ENCODE measurements at places on chromosomes 5 and 9.

- no peak for DNase-seq
Observed at GRCh38 chr5:53095217-53095616, 14.3 kb downstream of the MOCS2 start.

DNA sequence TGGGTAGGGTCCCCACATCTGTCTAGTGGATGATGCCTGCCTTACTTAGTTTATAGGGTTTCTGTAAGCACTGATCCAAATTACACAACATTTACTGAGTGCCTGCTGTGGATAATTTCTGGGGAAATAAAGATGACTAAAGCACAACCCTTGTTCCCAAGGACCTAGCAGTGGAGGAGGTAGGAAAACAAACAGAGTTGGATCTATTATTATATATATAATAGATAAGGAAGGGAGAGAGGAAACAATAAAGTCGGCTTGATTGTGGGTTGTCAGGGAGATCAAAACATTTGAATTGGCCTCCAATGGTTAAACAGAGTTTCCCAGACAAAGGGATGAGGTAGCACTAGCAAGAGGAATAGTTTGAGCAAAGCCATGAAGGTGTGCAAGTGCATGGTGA lies 14.0 kb downstream of the IL33 start:
- peak; percentile 67 for DNase-seq

DNA sequence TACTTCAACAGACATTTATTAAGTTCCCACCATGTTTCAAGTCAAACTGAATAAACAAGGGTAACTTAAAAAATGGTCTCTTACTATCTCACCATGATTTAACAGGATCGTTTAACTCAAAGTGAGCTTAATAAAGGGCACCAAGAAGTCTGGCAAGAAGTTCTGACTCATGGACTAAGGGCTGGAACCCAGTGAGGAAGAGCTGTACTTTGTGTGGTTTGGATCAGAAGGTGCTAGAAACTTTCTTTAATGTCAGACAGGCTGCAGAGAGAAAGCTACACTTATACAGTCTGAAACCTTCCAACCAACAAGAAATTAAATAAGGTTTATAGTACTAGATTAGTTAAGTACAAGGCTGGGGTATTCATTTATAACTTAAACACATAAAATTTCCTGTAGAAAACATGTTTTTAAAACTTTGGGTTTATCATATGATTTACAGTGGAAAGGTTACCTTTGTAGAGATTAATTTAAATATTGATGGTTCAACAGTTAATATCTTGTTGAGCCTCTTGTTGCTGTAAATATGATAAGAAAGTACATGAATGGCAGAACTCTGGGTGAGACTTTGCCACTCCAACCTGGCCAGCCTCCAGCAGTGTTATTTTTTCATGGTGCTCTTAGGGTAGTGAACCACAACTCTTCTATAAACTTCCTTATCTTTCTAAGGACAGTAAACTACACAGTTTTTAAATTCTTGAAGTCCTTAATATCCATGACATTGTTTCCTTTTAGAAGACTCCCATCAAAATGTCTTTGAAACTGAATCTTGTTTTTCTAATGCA lies 162.8 kb downstream of the MAN2A1 start:
- DNase-seq = peak; percentile 28

DNA sequence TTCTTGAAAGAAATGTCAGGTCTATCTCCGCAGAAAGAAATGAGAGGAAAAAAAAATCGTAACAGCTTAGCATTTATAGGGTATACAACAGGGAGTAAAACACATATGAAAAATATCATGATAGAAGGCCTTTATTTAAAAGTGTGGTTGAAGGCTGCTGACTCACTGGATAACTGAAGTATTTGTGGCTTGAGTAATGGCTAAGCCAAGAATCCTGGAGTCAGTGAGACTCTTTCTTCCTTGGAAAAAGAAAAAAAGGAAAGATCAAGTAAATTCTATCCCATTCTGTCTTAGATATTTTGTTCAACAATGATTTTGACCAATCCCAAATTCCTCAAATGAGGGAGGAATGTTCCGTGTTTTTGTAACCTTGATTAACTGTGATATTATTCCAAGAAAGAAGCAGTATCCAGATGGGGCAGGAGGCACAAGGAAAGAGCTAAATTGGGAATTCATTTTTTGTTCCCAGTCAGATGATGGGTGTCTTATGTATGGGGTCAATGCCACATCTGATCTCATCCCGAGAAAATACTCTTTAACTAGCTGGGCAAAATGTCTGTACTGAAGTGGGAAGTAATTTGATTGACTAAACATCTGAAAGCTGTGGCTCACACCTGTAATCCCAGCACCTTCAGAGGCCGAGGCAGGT lies 64.3 kb upstream of the MYO10 start:
- DNase-seq = peak; percentile 98

GRCh38 chr5:64790210-64790609 lies 21.5 kb downstream of the CWC27 start:
- DNase-seq = no peak

DNA sequence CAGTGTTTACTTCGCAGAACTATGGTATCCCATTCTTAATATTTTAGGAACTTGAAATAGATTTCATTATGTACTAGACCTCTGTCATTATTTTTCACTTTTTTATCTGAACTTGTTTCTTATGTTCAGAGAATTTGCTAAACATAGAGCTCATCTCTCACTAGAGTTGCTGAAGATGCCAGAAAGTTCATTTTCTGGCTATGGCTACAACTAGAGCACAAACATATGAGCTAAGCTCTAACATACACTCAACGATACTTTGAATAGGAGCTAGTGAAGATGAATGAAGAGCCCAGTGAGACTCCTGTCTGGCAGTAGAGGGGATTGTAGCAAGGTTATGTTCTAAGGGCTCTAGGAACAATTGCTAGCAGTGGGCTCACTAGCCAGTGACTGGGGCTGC lies 582.2 kb downstream of the KIF4B start:
- no peak for DNase-seq

Data from fibroblast of the aortic adventitia (primary cell).